Type B pancreatic cell (in vitro differentiated cells): ENCODE measurements at places on chromosomes 4 and X.

- no peaks in the 10 kb centered on the region for H3K36me3 ChIP-seq
- no peaks in the 10 kb centered on the region for H3K4me1 ChIP-seq
- H3K27ac ChIP-seq, result no peak overlapping the region
- DNase-seq, result no peak
- H3K27me3 ChIP-seq, result no peaks in the 10 kb centered on the region
- no peak overlapping the region for H3K4me3 ChIP-seq
Measured at GRCh38 chrX:15158350-15158735, 111.5 kb downstream of the ASB9 start.

DNA sequence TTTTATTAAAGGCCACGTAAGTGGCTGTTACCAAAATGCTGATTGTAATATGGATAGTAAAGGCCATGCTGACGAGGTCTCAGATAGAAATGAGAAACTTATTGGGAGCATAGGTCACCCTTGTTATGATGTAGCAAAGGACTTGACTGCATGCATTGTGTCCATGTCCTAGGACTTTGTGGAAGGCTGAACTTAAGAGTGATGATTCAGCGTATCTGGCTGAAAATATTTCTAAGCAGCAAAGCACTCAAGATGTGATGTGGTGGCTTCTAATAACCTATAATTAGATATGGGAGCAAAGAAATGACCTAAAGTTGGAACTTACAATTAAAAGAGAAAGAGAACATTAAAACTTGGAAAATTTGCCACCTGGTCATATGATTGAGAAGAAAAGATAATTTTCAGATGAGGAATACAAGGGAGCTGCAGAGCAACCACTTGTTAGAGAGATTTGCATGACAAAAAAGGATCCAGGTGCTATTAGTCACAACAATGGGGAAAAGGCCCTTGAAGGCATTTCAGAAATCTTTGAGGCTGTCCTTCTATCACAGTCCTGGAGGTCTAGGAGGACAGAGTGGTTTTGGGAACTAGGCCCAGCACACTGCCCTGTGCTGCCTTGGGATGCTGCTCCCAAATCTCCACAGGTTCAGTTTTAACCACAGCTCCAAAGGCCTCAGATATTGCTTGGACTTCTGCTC is 793.7 kb upstream of the LCORL start:
- H3K27me3 ChIP-seq, result no peaks in the 10 kb centered on the region
- no peak overlapping the region for H3K27ac ChIP-seq
- no peaks in the 10 kb centered on the region for H3K36me3 ChIP-seq
- peaks cover 9% of the 10 kb centered on the region for H3K4me1 ChIP-seq
- no peak overlapping the region for H3K4me3 ChIP-seq

DNA sequence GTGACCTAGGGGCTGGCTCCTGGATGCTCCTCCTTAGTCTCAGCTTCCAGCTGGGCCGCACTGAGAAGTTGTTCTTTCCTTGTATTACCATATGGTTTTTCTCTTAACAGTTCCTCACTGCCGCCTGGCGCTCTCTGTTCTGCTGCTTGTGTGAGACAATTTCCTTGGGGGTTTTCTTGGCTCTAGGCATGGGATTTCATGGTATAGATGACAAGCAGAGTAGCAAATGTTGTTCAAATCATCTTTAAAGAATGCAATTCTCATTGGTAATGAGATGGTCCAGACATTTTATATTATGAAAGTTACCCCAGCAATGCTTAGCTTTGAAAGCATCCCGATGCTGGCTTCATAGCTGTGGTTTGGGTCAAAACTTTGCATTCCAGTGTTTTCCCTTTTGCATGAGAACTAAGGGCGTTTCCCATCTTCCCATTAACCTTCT is 37.6 kb downstream of the SEPTIN11 start:
- no peak overlapping the region for H3K27ac ChIP-seq
- H3K36me3 ChIP-seq, result peaks cover 25% of the 10 kb centered on the region
- no peak for DNase-seq
- H3K4me1 ChIP-seq, result peaks cover 49% of the 10 kb centered on the region
- H3K4me3 ChIP-seq, result no peak overlapping the region

- H3K4me1 ChIP-seq, result peaks cover 7% of the 10 kb centered on the region
- DNase-seq, result no peak
- H3K36me3 ChIP-seq, result no peaks in the 10 kb centered on the region
- H3K27me3 ChIP-seq, result no peaks in the 10 kb centered on the region
Measured at GRCh38 chr4:75630937-75631329, 605 bp upstream of the CDKL2 start.

- H3K4me1 ChIP-seq, result no peaks in the 10 kb centered on the region
- H3K4me3 ChIP-seq, result no peak overlapping the region
- no peak for DNase-seq
- no peaks in the 10 kb centered on the region for H3K27me3 ChIP-seq
- H3K36me3 ChIP-seq, result no peaks in the 10 kb centered on the region
Measured at GRCh38 chrX:31483336-31483735, 411.5 kb upstream of the FTHL17 start.

- no peaks in the 10 kb centered on the region for H3K36me3 ChIP-seq
- peak overlapping the region; percentile 82 for H3K27ac ChIP-seq
- H3K27me3 ChIP-seq, result peaks cover 73% of the 10 kb centered on the region
- DNase-seq, result no peak
- H3K4me3 ChIP-seq, result peak overlapping the region; percentile 98
Measured at GRCh38 chr4:148441624-148441985, 609 bp downstream of the NR3C2 start.

- no peaks in the 10 kb centered on the region for H3K27me3 ChIP-seq
- DNase-seq, result no peak
- no peak overlapping the region for H3K4me3 ChIP-seq
- peaks cover 28% of the 10 kb centered on the region for H3K36me3 ChIP-seq
Measured at GRCh38 chr4:84852081-84852480, 114.4 kb downstream of the WDFY3 start.

GRCh38 chr4:87304745-87305432 is 17.8 kb downstream of the HSD17B13 start:
- H3K4me1 ChIP-seq, result peaks cover 23% of the 10 kb centered on the region
- no peak overlapping the region for H3K27ac ChIP-seq
- H3K27me3 ChIP-seq, result no peaks in the 10 kb centered on the region
- H3K4me3 ChIP-seq, result no peak overlapping the region
- DNase-seq, result no peak
- H3K36me3 ChIP-seq, result no peaks in the 10 kb centered on the region

GRCh38 chr4:89939994-89940393 is 45.3 kb downstream of the MMRN1 start:
- DNase-seq, result no peak
- no peaks in the 10 kb centered on the region for H3K27me3 ChIP-seq

DNA sequence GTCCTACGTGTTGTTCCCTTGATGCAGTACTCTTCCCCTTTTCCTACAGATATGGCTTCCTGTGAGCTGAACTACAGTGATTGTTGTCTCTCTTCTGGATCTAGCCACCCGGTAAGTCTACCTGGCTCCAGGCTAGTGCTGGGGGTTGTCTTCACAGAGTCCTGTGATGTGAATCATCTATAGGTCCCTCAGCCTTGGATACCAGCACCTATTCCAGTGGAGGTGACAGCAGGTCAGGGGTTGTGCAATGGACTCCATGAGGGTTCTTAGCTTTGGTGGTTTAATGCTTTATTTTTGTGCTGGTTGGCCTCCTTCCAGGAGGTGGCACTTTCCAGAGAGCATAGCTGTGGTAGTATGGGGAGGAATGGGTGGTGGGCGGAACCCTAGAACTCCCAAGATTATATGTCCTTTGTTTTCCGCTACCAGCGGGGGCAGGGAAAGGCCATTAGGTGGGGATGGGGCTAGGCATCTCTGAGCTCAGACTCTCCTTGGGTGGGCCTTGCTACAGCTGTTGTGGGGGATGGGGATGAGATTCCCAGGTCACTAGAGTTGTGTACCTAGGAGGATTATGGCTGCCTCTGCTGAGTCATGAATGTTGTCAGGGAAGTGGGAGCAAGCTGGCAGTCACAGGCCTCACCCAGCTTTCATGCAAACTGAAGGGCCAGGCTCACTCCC is 121.4 kb upstream of the ANKRD50 start:
- no peaks in the 10 kb centered on the region for H3K36me3 ChIP-seq
- H3K4me1 ChIP-seq, result no peaks in the 10 kb centered on the region
- no peak for DNase-seq
- H3K27me3 ChIP-seq, result no peaks in the 10 kb centered on the region
- H3K4me3 ChIP-seq, result no peak overlapping the region
- no peak overlapping the region for H3K27ac ChIP-seq

DNA sequence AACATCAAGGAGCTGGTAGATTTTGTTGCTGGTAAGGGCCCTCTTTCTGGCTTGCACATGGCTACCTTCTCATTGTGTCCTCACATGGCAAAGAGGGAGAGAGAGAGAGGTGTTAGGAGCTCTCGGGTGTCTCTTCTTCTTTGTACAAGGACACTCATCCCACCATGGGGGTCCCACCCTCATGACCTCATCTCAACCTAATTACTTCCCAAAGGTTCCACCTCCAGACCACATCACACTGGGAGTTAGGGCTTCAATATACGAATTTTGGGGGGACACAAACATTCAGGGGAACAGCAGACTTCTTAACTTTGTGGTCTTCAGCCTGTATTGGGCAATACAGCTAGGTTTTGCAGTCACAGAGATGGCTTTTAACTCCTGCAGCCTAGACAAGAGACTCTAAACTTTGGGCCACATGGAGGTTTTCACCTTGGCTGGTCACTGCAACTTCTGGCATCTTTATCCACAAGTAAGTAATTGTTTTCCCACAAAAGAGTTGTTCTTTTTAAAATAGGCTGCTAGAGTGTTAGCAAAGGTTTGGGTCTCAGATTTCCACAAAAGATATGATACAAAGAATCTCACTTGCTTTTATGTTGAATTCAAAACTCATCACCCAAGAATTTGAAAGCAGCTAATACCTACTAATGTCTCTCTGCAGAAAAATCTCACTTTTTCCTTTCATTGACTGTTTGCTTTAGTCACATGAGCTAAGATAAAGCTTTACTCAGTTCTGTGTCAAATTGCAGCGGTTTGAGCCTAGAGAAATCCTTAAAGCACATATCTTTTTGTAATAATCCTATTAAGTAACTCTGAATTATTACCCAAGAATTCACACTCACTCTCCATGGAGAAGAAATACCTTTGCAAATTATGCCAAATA is 39.6 kb upstream of the BBS12 start:
- DNase-seq, result no peak
- H3K4me3 ChIP-seq, result no peak overlapping the region
- H3K27ac ChIP-seq, result no peak overlapping the region
- no peaks in the 10 kb centered on the region for H3K36me3 ChIP-seq

GRCh38 chr4:100682477-100683218 is 164.8 kb upstream of the EMCN start:
- H3K4me1 ChIP-seq, result no peaks in the 10 kb centered on the region
- no peaks in the 10 kb centered on the region for H3K36me3 ChIP-seq
- no peaks in the 10 kb centered on the region for H3K27me3 ChIP-seq
- H3K27ac ChIP-seq, result no peak overlapping the region
- H3K4me3 ChIP-seq, result no peak overlapping the region

DNA sequence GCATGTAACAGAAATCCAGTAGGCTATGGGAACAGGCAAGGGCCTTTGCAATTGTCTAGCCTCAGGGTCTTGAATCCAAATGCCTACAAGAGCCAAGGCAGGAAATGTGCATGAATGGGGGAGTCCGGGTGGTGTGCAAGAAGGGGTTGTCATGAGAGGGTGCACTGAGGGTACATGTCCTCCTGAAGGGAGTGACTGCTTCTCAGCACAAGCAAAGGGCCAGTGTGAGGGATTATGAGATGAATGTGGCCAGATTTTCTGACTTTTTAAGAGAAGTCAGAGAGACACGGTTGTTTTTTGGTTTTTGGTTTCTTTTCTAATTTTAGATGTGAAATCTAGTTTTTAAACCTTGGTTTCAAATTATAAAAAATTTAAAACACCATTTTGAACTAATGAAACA is 76.5 kb upstream of the LSM6 start:
- DNase-seq, result no peak
- H3K4me3 ChIP-seq, result no peak overlapping the region
- no peak overlapping the region for H3K27ac ChIP-seq
- no peaks in the 10 kb centered on the region for H3K36me3 ChIP-seq
- H3K27me3 ChIP-seq, result peaks cover 5% of the 10 kb centered on the region
- no peaks in the 10 kb centered on the region for H3K4me1 ChIP-seq

DNA sequence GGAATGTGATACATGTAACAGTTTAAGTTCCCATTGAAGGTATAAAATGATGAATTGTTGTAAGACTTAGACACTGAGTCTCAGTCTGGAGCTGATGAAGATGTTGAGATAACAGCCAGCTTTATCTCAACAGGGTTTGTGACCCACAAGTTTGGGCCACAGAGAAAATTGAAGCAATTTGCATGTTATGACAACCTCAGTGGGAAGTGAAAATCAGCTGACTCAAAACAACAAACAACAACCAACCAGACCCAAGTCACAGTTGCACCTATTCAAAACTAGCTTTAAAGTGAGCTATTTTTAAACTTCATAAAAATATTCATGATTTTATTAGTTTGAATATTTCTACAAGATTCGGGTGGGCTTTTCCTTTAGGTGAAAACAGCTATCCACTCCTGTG is 8.0 kb downstream of the SFRP2 start:
- H3K4me3 ChIP-seq, result no peak overlapping the region
- H3K36me3 ChIP-seq, result no peaks in the 10 kb centered on the region
- H3K27me3 ChIP-seq, result peaks cover 10% of the 10 kb centered on the region
- H3K27ac ChIP-seq, result no peak overlapping the region
- no peak for DNase-seq

DNA sequence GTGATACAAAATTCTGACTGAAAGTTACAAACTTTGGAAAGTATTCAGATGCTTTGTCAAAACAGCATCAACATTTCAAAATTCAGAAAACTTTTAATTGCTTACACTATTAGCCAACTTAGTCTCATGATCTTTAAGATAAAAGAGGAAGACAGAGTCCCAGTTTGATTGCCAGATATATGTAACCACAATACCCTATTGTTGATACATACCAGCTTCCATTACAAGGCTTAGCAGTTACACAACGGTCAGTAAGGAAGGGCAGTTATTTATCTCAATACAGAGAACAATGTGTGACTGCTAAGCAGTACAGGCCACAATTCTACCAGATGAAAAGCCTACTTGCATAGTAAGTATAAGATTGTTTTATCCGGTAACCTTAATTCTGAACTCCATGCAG is 138.4 kb downstream of the SPANXN3 start:
- no peaks in the 10 kb centered on the region for H3K36me3 ChIP-seq
- DNase-seq, result no peak
- H3K27ac ChIP-seq, result no peak overlapping the region
- no peak overlapping the region for H3K4me3 ChIP-seq

DNA sequence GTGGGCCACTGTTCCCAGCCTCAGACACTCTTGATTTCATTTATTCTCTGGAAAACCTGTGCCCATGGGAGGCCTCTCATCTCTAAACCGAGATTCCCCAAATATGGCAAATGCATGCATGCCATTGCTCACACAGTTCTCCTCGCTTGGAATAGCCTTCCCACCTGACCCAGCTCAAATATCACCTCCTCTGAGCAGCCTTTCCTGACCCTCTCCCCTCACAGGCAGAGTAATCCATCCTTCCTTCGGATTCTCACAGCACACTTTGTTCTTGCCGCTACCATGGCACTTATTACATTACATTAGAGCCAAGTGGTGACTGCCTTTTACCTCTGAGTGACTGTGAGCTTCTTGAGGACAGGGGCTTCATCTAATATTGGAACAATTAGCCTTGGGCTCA is 209.5 kb downstream of the HS6ST2 start:
- H3K27ac ChIP-seq, result no peak overlapping the region
- H3K4me1 ChIP-seq, result peaks cover 27% of the 10 kb centered on the region
- H3K4me3 ChIP-seq, result no peak overlapping the region
- peaks cover 3% of the 10 kb centered on the region for H3K36me3 ChIP-seq
- DNase-seq, result no peak
